HEK293T (cell line): ENCODE measurements at places on chromosomes 6 and 20.

DNA sequence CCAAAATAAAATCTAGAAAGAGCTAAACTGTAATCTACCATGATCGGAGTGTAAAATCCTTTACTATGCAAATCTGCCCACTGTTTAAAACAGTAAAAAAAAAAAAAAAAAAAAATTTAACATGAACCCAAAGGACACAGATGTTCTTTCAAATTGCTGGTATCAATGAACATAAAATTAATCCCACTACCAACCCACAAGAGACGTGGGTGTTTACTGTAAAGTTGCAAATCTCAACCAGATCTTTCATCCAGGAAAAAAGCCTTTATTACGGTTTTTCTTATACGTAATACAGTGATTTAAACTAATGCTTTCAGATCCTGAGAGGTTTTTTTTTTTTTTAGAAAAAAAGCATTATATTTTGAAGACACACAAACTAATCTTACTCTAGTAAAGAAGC lies 2.5 kb downstream of the CDK19 start:
- no peak for DNase-seq

- DNase-seq = no peak
Measured at GRCh38 chr6:41065550-41066026, 6.6 kb downstream of the OARD1 start.

DNA sequence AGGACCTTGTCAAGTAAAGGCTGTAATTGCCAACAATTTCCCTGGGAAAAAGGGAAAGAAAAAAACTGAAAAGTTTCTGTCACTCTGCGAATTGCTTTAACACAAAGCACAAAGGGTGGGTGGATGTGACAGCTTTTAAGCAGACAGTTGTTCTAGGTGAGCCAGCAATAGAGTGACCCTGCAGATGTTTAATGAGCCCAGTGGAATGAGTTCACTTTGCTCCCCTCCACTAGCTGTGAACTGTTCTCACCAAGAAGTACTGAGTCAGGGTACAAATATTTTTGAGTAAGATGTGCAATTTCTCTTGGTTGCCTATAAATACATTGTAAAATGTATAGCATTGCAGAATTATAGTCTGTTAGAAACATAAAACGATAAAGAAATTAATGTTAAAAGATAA lies 26.2 kb upstream of the LRRC1 start:
- no peak for DNase-seq

- no peak for DNase-seq
Measured at GRCh38 chr6:27814665-27815424, 97.4 kb downstream of the OR2B2 start.

DNA sequence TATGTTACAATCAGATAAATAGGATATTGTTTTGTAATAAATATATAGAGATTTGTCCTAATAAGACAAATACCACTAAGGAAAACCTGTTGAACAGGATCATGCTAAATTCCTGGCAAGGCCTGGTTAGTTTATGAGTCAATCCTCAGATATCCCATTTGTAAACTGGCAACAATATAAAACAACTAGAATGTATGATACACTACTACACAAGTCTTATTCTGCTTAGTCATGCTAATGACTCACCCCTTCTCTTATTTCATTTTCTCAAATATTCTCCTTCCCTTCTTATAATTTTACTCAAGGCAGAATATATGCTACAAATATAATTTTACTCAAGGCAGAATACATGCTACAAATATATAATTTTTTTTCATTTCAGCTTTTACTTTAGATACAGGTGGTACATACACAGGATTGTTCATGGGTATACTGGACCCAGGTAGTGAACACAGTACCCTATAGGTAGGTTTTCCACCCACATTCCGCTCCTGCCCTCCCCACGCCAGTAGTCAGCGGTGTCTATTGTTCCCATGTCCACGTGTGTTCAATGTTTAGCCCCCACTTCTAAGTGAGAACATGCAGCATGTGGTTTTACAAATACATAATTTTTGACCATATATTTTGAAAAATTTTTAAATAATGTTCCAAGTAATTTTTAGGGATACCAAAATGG lies 6.3 kb downstream of the OSER1 start:
- no peak for DNase-seq

DNA sequence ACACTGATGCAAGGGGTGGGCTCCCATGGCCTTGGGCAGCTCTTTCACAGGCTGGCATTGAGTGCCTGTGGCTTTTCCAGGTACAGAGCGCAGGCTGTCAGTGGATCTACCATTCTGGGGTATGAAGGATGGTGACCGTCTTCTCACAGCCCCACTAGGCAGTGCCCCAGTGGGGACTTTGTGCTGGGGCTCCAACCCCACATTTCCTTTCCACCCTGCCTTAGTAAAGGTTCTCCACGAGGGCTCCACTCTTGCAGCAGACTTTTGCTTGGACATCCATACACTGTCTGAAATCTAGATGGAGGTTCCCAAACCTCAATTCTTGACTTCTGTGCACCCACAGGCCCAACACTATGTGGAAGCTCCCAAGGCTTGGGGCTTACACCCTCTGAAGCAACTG lies 107.9 kb upstream of the ECI2 start:
- no peak for DNase-seq

GRCh38 chr20:37291724-37292126 lies 2.3 kb downstream of the MANBAL start:
- no peak for DNase-seq

GRCh38 chr6:155186052-155186658 lies 77.7 kb upstream of the CLDN20 start:
- no peak for DNase-seq

DNA sequence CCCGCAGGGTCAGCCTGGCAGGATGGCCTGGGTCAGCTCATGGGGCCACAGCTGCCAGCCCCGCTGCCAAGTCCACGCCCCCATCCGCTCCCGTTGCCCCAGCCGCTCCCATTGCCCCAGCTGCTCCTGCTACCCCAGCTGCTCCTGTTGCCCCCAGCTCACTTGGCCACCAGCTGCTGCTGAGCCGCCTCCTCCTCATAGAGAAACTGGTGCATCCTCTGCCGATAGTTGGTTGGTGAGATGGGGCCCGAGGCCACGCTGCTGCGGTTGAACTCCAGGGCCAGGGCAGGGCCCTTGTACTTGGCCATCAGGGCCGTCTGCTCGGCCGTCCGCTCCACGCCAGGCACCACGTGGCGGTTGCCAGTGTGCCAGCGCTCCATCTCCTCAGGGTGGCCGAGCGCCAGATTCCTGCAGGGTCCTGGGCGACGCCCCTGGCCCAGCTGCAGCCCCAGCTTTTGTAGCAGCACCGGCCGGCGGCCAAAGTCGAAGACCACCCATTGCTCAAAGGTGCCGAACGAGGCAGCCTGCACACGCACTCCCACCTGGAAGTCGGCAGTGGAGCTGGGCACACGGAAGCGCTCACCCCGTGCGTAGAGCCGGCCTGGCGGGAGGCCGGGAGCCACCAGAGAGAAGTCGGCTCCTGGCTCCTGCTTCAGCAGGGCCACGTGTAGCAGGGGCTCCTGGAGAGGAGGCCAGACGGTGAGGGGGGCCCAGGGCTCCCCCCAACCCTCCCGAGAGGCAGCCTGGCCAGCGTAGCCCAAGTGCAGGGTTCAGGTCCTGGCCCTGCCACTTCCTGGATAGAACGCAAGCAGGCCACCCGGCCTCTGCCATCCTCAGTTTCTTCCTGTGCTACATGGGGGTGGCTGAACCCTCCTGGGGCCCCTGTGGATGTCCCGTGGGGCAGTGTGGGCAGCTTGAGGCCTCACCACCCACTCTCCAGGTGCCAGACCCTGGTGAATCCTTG lies 4.8 kb downstream of the HELZ2 start:
- no peak for DNase-seq
